ENCODE measurements at places on chromosomes 2 and 18.

GRCh38 chr18:7741640-7742039 lies 174.5 kb downstream of the PTPRM start:
- DNase-seq: no peak

- DNase-seq: no peak
Measured at GRCh38 chr18:58025733-58026132, 18.3 kb upstream of the NEDD4L start.

DNA sequence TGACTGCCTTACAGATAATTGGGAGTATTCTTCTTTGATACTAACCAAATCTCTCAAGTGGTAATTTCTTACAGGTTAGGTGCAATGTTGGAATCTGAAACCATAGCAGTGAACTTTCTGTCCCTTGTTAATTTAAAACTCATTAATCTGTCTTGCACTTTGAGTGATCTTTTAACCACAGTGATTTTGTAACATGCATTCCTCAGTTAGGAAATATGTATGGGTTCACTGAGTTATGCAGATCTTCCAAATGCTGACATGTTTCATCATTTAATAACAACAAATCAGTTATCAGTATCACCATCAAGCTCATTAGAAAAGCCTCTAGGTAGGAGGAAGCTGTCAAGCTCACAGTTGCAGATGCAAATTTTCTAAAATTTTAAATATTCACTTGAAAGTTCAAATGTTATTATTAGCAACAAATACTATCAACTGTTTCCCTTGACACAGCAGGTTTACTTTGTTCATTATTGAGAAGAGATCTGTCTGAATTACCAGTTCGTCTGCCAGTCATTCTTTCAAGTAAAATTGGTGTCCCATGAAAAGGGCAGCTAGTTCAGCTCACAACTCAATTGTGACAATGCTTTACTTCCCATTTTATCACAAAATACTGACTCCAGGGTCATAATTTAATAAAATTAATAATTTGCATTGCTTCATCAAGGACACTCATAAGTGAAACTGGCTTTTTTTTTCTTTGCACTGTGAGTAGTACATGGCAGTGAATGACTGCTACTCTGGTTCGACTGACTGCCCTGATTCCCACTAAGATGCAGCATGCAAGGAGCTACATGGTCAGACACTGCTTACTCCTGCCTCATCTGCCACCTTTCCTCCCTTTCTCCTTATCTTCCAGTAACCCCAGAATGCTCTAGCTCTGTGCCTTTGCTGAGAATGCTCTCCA lies 31.6 kb downstream of the SUCLG1 start:
- no peak for DNase-seq

- no peak for DNase-seq
Measured at GRCh38 chr2:101776172-101777043, 78.9 kb downstream of the MAP4K4 start.

- DNase-seq: no peak
Measured at GRCh38 chr2:16138811-16139662, 198.7 kb downstream of the MYCN start.

GRCh38 chr2:136206613-136207012 lies 88.7 kb upstream of the CXCR4 start:
- no peak for DNase-seq

GRCh38 chr2:43318791-43319190 lies 92.4 kb upstream of the ZFP36L2 start:
- no peak for DNase-seq

- DNase-seq: peak; percentile 41
Measured at GRCh38 chr18:70659036-70659925, 370.4 kb downstream of the SOCS6 start.

GRCh38 chr2:215461836-215462532 lies 26.1 kb upstream of the FN1 start:
- no peak for DNase-seq

DNA sequence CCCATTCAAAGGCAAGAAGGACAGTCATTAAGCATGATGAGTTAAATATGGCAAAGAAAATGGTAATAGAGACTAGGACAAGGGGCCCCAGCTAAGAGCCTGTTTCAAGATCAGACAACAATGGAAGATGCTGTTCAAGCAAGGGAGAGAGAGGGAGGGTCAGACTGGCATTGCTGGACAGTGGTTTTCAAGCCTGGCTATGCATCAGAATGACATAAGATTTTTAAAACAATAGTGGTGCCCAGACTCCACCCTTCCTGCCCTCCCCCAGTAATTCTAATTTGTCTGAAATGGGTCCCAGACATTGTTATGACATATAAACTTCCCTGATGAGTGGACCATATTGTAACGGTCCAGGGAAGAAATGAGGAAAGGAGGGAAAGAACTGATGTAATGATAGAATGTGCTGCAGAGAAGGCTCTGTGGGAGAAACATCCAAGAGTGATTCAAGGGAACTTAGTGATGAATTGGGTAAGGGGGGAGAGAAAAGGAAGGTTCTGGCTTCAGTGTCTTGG lies 112.9 kb upstream of the TRIB2 start:
- no peak for DNase-seq

DNA sequence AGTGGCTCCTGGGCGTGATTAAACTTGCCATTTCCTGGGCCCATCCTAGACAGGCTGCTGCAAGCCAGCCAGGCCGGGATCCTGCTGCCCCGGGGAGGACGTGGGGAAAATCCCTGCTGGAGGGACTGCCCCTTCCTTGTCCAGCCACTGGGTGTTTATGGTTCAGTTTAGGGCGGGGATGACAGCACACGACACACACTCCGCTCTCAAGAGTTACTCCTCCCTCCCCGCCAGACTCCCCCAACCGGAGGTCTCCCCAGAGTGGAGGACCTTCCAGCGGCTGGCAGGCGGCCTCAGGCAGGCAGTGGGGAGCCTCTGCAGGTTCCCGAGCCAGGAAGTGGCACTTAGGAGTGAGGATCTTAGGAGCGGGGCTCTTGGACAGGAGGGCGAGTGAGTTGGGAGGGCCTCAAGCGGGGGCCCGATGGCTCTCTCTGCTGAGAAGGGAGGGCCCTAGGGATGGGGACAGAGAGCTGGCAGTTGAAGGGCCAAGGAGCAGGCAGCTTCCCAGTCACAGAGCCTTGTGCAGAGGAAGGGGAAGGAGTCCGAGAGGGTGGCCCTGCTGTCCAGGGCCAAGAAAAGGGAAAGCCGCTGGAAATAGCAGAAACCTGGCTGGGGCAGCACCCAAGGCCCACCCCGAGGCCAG lies 5.7 kb upstream of the GPR35 start:
- no peak for DNase-seq
